Testis (tissue), 5 donors: ENCODE measurements at places on chromosomes 6 and 20. TPM values are rescaled to one million over a fixed set of nuclear protein-coding genes. Genes with fewer than 3 reads are reported as not detected.
A peak's percentile ranks its signal among the peaks of the same experiment; 100 is the strongest.

- DNase-seq: no peak
- H3K4me1 ChIP-seq: no peaks in the 10 kb centered on the region
- H3K27ac ChIP-seq: no peak overlapping the region
- H3K4me3 ChIP-seq: no peak overlapping the region
- no peaks in the 10 kb centered on the region for H3K27me3 ChIP-seq
These were observed 187.0 kb downstream of the PLCB1 start for GRCh38 chr20:8318965-8319625.

DNA sequence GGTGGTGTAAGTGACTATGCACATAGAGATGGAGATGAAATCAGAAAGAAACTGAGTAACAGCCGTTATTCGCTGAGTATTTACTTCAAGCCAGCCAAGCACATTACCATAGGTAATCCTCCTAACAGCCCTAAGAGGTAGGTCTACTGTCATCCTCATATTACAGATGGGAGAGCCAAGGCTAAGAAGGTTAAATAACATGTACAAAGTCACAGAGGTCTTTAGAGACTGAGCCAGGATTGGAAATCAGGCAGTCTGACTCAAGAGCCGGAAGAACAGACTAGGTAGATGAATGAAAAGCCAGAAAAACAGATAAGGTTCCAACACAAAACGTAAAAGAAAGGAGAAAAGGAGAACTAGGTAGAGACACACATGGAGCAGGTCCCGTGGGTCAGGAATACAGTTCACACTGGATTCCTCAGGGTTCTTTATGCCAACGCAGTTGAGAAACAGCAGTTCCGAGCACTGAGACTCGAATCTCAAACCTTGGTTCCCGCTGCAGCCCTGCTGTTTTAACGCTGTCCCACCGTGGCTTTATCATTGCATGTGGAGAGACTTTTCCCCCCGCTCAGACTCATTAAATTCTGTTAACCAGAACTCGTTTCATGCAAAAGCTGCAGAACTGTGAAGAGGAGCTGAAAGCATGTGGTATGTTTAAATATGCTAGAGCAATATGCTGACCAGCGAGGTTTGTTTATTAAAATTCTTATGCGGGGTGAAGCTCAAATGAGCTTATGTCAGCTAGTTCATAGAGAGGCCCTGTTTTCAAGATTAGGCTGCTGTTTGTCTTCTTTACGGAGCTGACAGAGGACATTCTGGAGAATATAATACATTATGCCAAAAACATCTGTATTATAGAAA is 537.9 kb downstream of the CD83 start:
- no peak for DNase-seq
- H3K4me1 ChIP-seq: no peaks in the 10 kb centered on the region
- H3K36me3 ChIP-seq: no peaks in the 10 kb centered on the region
- no peak overlapping the region for H3K27ac ChIP-seq
- no peak overlapping the region for H3K4me3 ChIP-seq
- H3K27me3 ChIP-seq: no peaks in the 10 kb centered on the region

- H3K36me3 ChIP-seq: no peaks in the 10 kb centered on the region
- H3K27me3 ChIP-seq: no peaks in the 10 kb centered on the region
- no peaks in the 10 kb centered on the region for H3K4me1 ChIP-seq
These were observed 80.4 kb downstream of the DHX35 start for GRCh38 chr20:39042279-39043150.

DNA sequence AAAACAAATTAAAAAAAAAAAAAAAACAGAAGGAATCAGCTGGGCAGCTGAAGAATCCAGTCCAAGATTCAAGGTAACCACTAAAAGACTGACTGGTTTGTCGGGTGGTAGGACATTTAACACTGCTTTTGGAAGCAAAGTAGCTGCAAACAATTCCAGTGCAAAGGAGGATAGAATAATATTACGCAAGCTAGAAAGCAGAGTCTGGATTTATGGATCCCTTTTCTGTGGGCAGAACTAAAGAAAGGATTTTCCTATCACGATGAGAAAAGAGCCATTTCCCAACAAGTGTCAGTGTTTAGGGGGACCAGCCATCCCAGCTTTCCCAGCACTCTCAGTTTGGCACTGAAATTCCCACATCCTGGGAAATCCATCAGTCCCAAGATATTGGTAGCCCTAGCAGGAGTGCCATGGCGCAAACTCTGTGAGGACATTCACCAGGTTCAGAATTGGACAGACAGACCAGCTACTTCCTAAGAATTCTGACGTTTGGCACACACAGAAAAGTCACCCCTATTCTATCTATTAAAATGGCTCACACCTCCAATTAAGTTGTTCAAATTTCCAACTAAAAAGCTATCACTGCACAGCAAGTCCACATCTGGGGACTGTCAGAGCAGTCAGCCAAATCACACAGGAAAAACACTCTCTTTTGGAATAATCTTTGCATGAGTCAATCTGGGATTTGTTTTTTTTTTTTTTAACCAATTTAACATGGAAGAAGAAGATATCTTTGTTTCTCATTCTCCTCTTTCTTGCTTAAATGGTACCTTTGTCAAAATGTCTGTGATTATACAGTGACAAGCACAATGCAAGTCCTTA is 356.8 kb upstream of the ARID1B start:
- no peak for DNase-seq
- H3K4me1 ChIP-seq: no peaks in the 10 kb centered on the region
- H3K36me3 ChIP-seq: no peaks in the 10 kb centered on the region
- H3K4me3 ChIP-seq: no peak overlapping the region
- H3K27ac ChIP-seq: no peak overlapping the region

- no peaks in the 10 kb centered on the region for H3K27me3 ChIP-seq
- H3K27ac ChIP-seq: no peak overlapping the region
- H3K4me1 ChIP-seq: peaks cover 5% of the 10 kb centered on the region
- DNase-seq: no peak
- no peak overlapping the region for H3K4me3 ChIP-seq
- no peaks in the 10 kb centered on the region for H3K36me3 ChIP-seq
These were observed 20.4 kb downstream of the ARMC2 start for GRCh38 chr6:108868647-108869046.

- H3K27me3 ChIP-seq: no peaks in the 10 kb centered on the region
- no peaks in the 10 kb centered on the region for H3K4me1 ChIP-seq
- DNase-seq: no peak
- H3K27ac ChIP-seq: no peak overlapping the region
These were observed 17.7 kb upstream of the TNFAIP3 start for GRCh38 chr6:137849181-137849980.

DNA sequence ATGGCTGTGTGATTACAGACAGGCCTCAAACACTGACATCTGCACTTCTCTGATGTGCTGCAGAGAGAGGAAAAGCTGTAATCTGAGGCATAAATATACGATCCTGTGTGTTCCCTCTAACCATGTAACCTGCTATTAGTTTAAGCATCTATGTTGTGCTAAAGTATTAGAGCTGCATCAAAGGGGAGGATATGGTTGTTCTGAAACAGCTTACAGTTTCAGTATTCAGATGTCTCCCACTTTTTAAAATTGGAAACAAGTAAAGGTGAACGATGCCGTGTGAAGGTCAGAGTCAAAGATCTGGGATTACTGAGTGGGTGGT is 7.6 kb downstream of the PLEKHG1 start:
- no peaks in the 10 kb centered on the region for H3K4me1 ChIP-seq
- no peak for DNase-seq
- no peaks in the 10 kb centered on the region for H3K36me3 ChIP-seq
- no peak overlapping the region for H3K27ac ChIP-seq
- no peak overlapping the region for H3K4me3 ChIP-seq

GRCh38 chr6:151043944-151044343 is 178.4 kb downstream of the MTHFD1L start:
- no peak overlapping the region for H3K4me3 ChIP-seq
- no peak for DNase-seq
- H3K36me3 ChIP-seq: no peaks in the 10 kb centered on the region
- H3K4me1 ChIP-seq: no peaks in the 10 kb centered on the region

GRCh38 chr6:161168281-161168891 is 105.5 kb downstream of the AGPAT4 start:
- H3K27me3 ChIP-seq: no peaks in the 10 kb centered on the region
- no peaks in the 10 kb centered on the region for H3K36me3 ChIP-seq
- H3K4me3 ChIP-seq: no peak overlapping the region
- no peak overlapping the region for H3K27ac ChIP-seq
- no peak for DNase-seq
- H3K4me1 ChIP-seq: no peaks in the 10 kb centered on the region

- H3K27ac ChIP-seq: no peak overlapping the region
- peaks cover 4% of the 10 kb centered on the region for H3K4me1 ChIP-seq
- no peak overlapping the region for H3K4me3 ChIP-seq
- no peaks in the 10 kb centered on the region for H3K36me3 ChIP-seq
- peak; percentile 80 for DNase-seq
These were observed 154.3 kb downstream of the MRPL14 start for GRCh38 chr6:43972913-43973300.

DNA sequence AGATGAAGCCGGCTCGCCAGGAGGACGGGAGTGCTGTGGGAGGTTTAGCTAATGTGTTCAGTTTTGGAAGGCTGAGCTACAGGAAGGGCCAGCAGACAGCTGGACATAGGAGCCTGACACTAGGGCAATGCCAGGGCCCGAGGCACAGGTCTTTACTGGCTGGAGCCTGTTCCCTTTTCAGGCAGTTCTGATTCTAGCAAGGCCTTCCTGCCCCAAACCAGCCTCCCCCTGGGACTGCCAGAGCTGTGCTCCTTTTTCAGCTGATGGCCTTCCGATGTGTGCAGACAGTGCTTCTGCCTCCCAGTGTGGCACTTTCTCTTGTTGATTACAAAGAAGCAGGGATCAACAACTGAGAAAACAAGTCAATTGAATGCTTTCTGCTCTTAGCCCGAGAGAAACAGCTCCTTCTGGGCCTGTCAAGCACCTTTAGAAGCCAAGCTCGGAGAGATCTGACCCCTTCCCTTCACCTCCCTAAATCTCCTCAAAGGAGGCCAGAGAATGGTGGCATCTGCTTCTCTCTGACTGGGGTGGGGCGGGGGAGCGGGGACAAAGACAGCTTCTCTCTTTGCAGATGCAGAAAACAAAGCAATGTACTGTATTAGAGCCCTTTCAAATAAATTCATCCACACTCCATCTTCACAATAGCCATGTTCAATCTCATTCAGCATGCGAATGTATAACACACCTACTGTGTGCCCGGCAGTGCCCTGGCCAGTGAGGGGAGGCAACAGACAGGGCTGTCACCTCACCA is 63.2 kb downstream of the RAB44 start:
- no peak overlapping the region for H3K4me3 ChIP-seq
- no peak for DNase-seq
- H3K27ac ChIP-seq: no peak overlapping the region
- no peaks in the 10 kb centered on the region for H3K27me3 ChIP-seq
- no peaks in the 10 kb centered on the region for H3K36me3 ChIP-seq

DNA sequence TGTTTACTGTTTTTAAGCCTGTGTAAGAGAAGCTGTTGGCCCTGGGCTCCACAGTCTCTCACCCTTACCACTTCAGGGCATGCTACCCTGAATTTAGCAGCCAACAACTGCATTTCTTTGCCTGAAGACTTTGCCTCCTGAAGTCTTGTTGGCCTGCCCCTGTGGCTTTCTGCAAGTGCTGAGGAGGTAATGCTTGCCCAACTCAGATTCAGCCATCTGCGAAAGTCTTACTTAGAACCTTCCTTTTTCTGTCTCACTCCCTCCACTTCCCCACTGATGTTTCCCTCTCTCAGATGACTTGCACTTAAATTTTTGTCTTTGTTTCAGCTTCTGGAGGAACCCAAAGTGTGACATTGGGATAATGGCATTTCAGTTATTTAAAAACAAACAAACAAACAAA is 11.8 kb upstream of the IBTK start:
- H3K4me3 ChIP-seq: no peak overlapping the region
- H3K4me1 ChIP-seq: peaks cover 5% of the 10 kb centered on the region

GRCh38 chr20:62367136-62367632 is at the start of gene LAMA5:
Gene LAMA5 (minus strand): TSS chr20:62367312. CDS start chr20:62367245, 67 bp downstream.
- peaks cover 65% of the 10 kb centered on the region for H3K4me1 ChIP-seq
- H3K36me3 ChIP-seq: no peaks in the 10 kb centered on the region
- H3K27ac ChIP-seq: peak within 1 kb of the TSS; percentile 80
- DNase-seq: no peak
- no peaks in the 10 kb centered on the region for H3K27me3 ChIP-seq

Gene C6orf132
- 1.1 TPM for total RNA-seq

Gene PDE10A
- 18.0 TPM for total RNA-seq

Gene MRPS18A
- total RNA-seq: 37.5 TPM

Gene CDK5RAP1
- 35.9 TPM for total RNA-seq

Gene TREM1
- 0.93 TPM for total RNA-seq

Gene PAX1
- not detected for total RNA-seq

Gene SLC17A9
- 2.9 TPM for total RNA-seq

Gene KLC4
- 41.1 TPM for total RNA-seq

Gene B3GALT4
- 18.3 TPM for total RNA-seq

Gene SLC17A1
- 0.99 TPM for total RNA-seq

Gene COL9A3
- 50.6 TPM for total RNA-seq

Gene CSNK2A1
- total RNA-seq: 143 TPM
